ENCODE measurements at places on chromosomes 7 and 10.

- no peak for DNase-seq
Measured at GRCh38 chr10:11009471-11010308, 8.0 kb upstream of the CELF2 start.

- no peak for DNase-seq
Measured at GRCh38 chr10:13511409-13511808, 17.4 kb downstream of the BEND7 start.

- DNase-seq: peak; percentile 60
Measured at GRCh38 chr10:99612167-99612831, 7.9 kb downstream of the SLC25A28 start.

DNA sequence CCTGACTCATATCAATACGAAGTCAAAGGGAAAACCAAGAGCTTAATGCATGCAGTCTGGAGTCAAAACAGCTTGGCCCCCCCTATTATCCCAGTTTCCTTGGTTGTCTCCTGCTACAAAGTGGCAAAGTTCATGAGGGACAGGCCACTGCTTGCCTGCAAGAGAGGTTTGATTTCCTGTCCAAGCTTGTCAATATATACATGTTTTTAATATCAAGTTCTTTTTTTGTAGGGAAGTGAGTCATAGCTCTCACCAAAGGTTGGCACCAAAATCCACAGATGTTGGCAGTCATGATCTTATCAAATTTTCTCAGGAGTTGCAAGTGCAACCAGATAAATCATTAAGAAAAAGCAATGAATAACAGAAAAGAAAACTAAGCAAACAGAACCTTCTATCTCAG, 176.8 kb downstream of the COBL start:
- DNase-seq: no peak

DNA sequence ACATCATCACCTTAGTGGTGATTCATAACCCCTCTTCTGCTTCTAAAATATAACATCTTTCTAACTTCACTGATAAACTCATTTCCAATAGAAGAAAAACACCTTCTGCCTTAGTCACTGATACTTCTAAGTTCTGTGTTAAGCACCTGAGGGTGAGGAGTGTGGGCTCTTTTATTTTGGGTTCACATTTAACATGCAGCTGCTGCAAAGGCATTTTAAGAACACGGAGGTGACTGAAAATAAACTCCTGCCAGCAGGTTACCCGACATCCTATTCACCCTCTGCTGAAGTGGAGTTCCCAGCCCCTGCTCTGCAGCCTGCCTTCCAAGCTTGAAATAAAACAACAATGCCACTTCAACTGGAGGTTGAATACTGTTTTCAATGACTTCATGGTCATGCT, 202.9 kb upstream of the PLXNA4 start:
- no peak for DNase-seq

- no peak for DNase-seq
Measured at GRCh38 chr10:103465411-103466179, 6.9 kb upstream of the CALHM1 start.

GRCh38 chr10:48466611-48467240, 138.1 kb downstream of the ARHGAP22 start:
- DNase-seq: no peak
